ENCODE measurements at places on chromosomes 2 and 18. TPM values are rescaled to one million over a fixed set of nuclear protein-coding genes. Genes with fewer than 3 reads are reported as not detected.

The CCDC141 gene
- 0.10 TPM for total RNA-seq

The ACVR1C gene
- not detected for total RNA-seq

The MYCN gene
- total RNA-seq = 4.9 TPM

The MSH6 gene
- 29.4 TPM for total RNA-seq

The IKZF2 gene
- total RNA-seq = 2.9 TPM

The BMP10 gene
- not detected for total RNA-seq

The CD8B gene
- total RNA-seq = not detected

The ANKRD30B gene
- total RNA-seq = not detected

The C2orf92 gene
- 2.0 TPM for total RNA-seq

The PSMA8 gene
- not detected for total RNA-seq

The SATB2 gene
- total RNA-seq = 1.3 TPM

All from vein endothelial cell (primary cell).